Hematopoietic multipotent progenitor cell treated with erythropoietin and hydrocortisone succinate and interleukin-3 and kit ligand, for 15 days (in vitro differentiated cells): ENCODE measurements at places on chromosomes 1 and 21.

DNA sequence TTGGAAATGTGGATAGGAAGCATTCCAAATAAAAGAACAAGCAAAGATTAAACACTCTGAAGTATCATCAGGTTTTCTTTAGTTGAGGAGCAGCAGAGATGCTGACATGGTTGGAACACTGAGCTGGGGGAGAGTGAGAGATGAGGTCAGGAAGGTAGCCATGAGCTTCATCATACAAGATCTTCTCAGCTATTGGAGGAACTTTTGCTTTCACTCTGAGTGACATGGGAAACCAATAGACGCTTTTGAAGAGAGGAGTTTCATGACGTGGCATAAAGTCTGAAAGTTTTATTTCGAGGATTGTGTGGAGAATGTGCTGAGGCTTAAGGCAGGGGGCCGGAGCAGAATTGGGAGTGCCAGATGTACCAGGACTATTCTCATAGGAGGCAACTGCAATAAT, 616.2 kb upstream of the CAMK1G start:
- DNase-seq, result no peak

DNA sequence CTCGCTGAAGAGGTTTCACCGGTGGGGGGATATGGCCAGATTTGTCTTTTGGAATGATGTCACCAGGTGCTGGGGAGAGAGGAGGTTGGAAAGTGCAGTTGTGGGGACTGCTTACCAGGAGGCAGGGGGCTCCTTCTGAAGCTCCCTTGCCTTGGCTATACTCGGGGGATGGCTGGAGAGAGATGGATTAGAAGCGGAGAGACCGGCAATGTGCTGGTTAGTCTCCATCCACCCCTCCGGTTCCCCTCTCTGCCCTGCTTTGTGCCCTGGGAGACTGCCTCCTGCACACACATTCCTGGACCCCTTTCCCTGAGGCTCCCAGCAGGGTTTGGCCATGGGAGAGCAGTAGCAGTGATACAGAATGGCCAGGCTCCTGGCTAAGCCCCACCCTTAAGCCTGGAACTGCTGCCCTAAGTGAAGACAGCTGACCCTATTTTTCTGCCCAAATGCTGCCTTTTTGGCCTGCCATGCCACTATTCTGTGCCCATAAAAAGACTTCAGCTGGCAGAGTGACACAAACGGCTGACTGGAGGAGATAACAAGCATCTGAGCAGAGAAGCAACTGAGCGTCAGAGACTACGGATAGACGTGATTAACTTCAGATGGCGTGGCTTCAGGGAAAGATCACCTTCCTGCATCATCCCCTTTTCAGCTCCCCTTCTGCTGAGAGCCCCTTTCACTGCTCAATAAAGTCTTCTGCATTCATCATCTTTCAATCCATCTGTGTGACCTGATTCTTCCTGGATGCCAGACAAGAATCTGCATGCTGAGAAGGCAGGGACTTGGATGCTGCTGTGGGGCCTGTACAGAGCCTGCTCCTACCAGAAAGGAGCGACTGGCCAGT, 14.5 kb upstream of the VPS13D start:
- peak; percentile 69 for DNase-seq

GRCh38 chr21:15617964-15618363, 111.8 kb upstream of the USP25 start:
- DNase-seq, result no peak

DNA sequence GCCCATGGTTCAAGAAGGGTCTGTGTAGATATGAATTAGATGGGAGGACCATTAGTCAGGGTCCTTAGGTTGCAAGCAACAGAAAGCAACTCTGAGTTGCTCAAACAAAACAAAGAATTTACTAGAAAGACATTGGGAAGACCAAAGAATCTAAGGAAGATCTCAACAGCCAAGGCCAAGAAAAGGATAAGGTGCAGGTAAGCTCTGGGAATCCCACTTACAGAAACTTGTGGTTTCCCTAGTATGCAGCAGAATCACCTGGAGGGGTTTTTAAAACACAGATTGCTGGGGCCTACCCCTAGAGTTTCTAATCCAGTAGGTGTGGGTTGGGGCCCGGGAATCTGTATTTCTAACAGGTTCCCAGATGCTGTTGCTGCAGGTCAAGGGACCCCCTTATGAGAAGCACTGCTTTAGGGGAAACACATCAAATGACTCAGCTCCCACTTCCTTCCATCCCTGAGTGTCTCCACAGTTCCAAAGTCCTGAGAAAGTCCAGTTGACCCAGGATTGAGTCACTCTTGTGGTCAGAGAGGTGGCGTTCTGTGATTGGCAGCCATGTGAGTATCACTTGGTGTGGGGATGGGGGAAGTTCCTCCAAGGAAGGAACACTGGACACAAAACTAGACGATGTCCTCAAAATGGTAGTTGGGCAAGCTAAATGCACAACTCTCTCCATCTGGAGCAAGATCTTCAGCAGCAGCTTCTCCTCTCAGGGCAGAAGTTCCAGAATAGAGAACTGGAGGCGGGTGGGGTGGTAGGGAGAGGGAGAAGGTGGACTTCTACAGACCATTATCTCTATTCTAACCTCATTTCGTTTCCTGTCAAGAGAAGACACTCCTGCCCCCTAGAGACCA, 24.2 kb upstream of the EYA3 start:
- no peak for DNase-seq

GRCh38 chr1:56811331-56811730, 7.9 kb downstream of the FYB2 start:
- no peak for DNase-seq

- no peak for DNase-seq
Measured at GRCh38 chr1:208541225-208541855, 297.2 kb upstream of the PLXNA2 start.

DNA sequence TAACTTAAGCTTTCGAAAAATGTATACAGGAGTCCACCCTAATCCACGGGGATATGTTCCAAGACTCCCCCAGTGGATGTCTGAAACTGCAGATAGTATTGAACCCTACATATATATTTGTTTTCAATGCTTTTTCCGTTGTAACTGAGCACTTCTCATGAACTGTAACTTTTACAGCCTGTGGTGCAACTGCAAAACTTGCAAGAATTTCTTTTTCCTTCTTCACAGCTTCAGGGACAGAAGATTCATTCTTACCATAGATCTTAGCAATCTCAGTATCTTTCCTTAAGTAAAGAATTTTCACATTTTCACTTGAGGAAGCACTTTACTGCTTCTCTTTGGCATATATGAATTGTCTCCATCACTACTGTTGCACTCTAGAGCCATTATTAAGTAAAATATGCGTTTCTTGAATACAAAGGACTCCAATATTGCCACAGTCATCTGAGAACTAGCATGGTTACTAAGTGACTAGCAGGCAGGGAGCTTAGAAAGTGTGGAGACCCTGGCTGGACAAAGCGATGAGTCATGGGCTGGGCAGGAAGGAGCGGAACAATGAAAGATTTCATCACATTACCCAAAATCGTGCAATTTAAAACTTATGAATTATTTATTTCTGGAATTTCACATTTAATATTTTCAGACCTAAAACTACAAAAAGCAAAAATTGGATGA, 14.1 kb downstream of the DPYD start:
- no peak for DNase-seq

DNA sequence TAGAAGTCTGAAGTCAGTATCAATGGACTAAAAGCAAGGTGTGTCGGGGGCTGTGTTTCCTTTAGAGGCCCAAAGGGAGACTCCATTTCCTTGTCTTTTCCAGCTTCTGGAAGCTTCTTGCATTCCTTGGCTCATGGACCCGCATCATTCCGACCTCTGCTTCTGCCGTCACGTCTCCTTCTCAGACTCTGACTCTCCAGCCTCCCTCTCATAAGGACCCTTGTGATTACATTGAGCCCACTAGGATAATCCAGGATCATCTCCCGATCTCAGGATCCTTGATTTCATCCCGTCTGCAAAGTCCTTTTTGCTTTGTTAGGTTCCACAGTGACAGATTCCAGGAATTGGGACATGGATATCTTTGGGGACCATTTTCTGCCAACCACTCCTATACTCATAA, 265.8 kb upstream of the CSF3R start:
- no peak for DNase-seq

- no peak for DNase-seq
Measured at GRCh38 chr1:204651843-204652421, 33.6 kb downstream of the LRRN2 start.

DNA sequence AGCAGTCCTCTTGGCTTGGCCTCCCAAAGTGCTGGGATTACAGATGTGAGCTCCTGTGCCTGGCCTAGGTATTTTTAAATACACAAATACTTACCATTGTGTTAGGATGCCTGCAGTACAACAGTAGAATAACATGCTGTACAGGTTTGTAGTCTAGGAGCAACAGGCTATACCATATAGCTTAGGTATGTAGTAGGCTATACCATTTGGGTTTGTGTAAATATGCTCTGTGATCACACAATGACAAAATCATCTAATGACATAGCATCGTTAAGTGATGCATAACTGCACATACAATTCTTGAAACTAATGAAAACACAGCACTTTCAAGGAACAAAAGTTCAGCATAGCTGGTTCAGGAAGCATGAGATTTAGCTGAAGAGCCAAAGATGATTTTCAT, 12.7 kb downstream of the POU2F1 start:
- no peak for DNase-seq

- no peak for DNase-seq
Measured at GRCh38 chr1:228697207-228698016, 37.9 kb upstream of the RHOU start.

DNA sequence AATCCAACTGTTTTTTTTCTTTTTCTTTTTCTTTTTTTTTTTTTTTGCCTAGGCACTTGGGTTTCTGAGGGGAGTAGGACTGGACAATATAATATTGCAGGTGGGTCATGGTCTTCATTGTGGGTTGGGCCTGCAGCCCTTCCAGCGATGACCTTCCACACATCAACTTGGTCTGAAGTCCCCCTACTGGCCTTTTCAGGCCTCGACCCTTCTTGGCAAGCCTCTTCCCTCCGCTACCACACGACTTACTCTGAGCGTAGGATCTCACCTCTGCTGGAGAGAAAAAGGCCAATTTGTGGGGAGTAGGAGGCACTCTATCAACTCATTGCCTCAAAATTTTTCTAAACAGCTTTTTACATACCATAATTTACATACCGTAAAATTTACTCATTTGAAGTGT, 51.1 kb upstream of the GRIK3 start:
- DNase-seq, result no peak

DNA sequence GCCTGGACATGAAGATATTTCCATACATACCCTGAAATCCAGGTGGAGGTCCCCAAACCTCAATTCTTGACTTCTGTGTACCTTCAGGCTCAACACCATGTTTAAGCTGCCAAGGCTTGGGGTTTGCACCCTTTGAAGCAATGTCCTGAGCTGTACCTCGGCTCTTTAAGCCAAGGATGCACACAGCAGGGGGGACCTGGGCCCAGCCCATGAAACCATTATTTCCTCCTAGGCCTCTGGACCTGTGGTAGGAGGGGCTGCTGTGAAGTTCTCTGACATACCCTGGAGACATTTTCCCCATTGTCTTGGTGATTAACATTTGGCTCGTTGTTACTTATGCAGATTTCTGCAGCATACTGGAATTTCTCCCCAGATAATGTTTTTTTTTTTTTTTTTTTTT, 184.3 kb upstream of the RGS18 start:
- DNase-seq, result no peak
